ENCODE measurements at places on chromosomes 3 and 15.

DNA sequence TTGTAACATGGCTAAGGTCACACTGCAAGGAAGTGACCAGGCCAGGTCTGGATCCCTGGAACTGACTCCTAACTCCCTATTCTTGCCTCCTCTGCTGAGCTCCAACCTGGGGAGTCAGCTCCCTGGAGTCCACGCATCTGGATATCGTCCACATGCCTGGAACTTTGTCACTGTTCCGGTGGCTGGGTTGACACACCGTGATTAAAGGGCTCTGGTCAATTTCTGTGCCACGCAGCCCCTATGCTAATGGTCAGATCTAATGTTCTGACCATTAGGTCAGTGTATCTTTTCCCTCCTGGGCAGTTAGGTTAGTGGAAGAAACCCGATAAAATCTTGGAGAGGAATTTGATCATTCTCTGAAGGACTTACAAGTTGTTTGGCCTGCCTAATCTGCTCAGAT, 1.6 kb upstream of the TPM1 start:
- no peak for DNase-seq

- no peak for DNase-seq
Measured at GRCh38 chr15:80095511-80095910, 36.0 kb downstream of the ZFAND6 start.

GRCh38 chr3:113832477-113833164, 6.0 kb upstream of the GRAMD1C start:
- no peak for DNase-seq

- DNase-seq, result peak; percentile 61
Measured at GRCh38 chr15:63708126-63708772, 111.1 kb downstream of the FBXL22 start.

- DNase-seq, result peak; percentile 50
Measured at GRCh38 chr15:69478259-69478781, 25.7 kb downstream of the RPLP1 start.

- no peak for DNase-seq
Measured at GRCh38 chr3:114147251-114147650, 31.6 kb downstream of the DRD3 start.

DNA sequence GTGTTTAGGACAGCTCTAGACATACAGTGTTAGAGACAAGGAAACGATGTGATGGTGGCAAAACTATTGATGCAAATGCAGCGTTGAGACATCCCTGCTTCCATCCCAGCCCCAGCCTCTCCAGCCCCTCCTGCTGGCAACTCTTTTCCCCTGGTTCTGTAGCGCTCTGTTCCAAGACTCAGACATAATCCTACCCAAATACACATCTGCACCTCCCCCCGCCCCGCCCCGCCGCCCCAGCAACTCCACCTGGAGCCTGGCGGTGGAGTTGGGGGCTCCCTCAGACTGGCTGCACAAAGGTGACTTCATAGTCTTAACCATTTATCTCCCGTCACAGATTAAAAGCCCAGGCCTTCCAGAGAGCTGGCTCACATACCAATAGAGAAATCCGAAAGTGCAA, 7.2 kb upstream of the SEC22A start:
- peak; percentile 3 for DNase-seq

GRCh38 chr3:195829897-195830254, 18.1 kb upstream of the MUC4 start:
- no peak for DNase-seq

DNA sequence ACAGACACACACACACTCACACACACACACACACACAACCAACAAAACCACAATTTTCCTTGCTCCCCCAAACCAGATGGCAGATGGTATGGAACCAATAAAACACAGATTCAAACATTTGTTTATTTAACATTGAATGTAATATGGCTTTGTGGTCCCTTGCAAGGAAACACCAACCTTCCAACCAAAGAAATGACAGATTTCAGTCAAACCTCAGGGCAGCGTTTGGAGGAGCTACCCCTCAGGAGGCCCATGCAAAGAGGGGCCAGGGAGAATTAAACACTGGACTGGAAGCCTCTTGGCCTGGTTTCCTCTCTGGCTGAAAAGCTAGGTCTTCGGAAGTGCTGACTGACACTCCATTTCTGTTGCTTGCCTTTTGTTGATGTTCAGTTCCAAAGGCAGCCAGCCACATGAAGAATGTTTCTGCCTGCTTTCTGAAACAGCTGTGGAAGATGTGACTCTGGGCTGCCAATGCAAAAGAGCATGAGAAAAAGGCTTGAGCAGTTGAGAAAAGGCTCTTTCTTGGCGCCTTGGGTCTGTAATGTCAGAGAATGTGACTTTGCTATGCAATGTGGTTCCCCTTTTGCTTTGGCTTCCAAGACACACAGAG, 296.1 kb downstream of the RPLP1 start:
- DNase-seq, result peak; percentile 5

- no peak for DNase-seq
Measured at GRCh38 chr15:57708047-57708446, 1.5 kb downstream of the POLR2M start.
